ENCODE measurements at places on chromosomes 12 and 14. TPM values are rescaled to one million over a fixed set of nuclear protein-coding genes. Genes with fewer than 3 reads are reported as not detected.
A peak's percentile ranks its signal among the peaks of the same experiment; 100 is the strongest.

GRCh38 chr14:102988054-102988453 is 65.6 kb downstream of the AMN start:
- peaks cover 37% of the 10 kb centered on the region for H3K36me3 ChIP-seq
- no peak overlapping the region for H3K4me3 ChIP-seq
- peak; percentile 17 for DNase-seq

- DNase-seq = no peak
- no peaks in the 10 kb centered on the region for H3K36me3 ChIP-seq
- no peaks in the 10 kb centered on the region for H3K27me3 ChIP-seq
- no peak overlapping the region for H3K27ac ChIP-seq
Measured at GRCh38 chr14:93870377-93870776, 56.8 kb upstream of the FAM181A start.

DNA sequence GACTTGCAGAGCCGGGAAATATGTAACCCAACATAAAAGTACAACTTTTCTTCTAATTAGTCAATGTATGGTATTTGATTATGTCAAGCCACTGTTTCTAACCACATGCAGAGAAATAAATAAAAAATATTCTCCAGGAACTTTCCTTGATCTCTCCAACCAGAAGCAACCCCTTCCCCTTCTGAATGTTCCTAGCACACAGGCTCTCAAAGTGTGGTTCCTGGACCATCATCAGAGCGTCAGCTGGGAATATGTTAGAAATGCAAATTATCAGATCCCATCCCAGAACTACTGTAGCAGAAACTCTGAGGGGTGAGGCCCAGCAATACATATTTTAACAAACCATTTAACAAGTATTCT is 21.0 kb upstream of the ITPR2 start:
- no peaks in the 10 kb centered on the region for H3K36me3 ChIP-seq
- H3K27ac ChIP-seq = no peak overlapping the region
- peaks cover 4% of the 10 kb centered on the region for H3K4me1 ChIP-seq
- no peak for DNase-seq

- no peak overlapping the region for H3K27ac ChIP-seq
- DNase-seq = peak; percentile 69
- H3K36me3 ChIP-seq = no peaks in the 10 kb centered on the region
- H3K4me1 ChIP-seq = no peaks in the 10 kb centered on the region
- no peak overlapping the region for H3K4me3 ChIP-seq
Measured at GRCh38 chr12:46723629-46724419, 102.0 kb downstream of the SLC38A4 start.

DNA sequence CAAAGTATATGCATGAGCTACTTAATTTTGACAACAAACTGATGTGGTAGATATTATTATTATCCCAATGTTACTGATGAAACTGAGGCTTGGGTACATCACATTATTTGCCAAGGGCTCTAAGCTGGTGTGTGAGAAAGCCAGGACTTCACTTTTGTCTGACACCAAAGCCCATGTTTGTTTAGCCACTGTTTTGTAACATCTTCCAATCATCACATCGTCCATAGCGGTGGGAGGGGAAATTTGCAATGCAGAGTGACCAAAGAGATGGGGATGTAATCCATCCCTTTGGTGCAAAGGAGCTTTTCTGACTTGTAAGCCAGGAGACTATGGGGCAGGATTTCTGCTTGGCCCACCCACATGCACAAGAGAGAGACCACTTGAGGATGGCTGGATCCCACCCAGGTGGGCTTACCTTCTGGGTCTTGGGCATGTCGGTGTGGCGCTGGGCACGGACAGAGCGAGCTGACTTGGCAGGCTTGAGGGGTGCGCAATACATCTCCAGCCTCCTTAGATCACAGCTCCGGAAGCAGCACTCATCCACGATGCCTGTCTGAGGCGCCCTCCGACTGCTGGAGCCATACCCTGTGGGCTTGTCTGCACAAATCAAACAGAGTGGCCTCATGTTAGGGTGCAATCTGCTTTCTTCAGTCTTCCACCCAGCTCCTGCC is 61.1 kb downstream of the IGF1 start:
- no peaks in the 10 kb centered on the region for H3K4me1 ChIP-seq
- H3K36me3 ChIP-seq = no peaks in the 10 kb centered on the region
- H3K27ac ChIP-seq = no peak overlapping the region
- no peak overlapping the region for H3K4me3 ChIP-seq

DNA sequence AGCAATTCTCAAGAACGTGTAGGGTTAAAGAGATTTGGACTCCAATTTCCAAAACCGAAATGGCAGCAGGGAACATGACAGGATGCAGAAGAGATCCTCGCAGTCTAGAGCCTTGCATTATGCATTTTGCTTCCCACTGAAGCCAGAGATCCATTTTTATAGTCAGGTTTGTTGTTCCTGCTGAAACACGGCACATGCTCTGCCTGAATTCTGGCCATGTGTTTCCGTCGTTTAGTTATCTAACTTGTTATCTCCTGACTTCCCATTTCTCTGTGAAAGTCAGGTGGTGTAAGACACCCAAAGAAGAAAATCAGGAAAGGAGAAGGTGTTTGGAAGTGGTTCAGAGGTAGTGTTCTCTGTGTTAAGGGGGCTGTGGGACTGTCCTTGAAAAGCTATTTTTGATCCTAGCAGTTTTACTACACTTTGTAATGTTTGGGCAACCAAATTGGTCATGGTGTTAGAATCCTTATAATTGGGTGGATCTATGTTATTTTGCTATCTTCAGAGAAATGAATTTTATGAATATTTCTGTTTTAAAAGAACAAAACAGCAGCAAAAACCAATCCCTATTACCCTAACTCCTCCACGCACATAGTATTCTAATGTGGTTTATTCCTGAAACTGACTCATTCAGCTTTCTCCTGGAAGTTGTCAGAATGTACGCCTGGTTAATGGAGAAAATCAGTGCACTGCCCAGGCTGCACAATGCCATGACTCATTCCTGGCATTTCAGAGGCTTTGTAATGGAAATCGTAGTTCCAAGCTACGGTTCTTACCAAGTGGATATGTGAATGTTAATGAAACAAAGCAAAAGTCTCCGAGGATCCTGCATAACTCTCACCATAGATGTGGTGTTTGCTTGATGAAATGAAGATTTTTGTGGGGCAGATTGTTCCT is 110.1 kb downstream of the SAMD4A start:
- no peaks in the 10 kb centered on the region for H3K36me3 ChIP-seq
- no peaks in the 10 kb centered on the region for H3K27me3 ChIP-seq
- no peaks in the 10 kb centered on the region for H3K4me1 ChIP-seq
- no peak overlapping the region for H3K4me3 ChIP-seq
- DNase-seq = no peak
- H3K27ac ChIP-seq = no peak overlapping the region

DNA sequence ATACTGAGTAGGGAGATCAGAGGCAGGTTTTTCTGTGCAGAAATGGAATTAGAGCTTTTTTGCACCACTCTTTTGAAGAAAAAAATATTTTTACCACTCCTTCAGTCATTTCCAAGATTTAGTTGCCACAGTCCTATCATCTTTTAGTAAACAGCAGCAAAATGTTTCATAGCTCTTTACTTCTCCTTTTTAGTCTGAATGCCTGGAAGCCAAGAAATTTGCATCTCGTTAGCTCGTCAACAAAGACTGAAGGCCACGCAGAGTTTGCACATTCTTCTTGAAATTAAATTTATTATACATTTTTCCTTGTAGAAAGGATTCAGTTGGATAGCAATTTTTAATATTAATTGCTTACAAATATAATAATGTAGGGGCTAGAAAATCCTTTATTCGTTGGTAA is 544.5 kb upstream of the ATP2B1 start:
- H3K36me3 ChIP-seq = no peaks in the 10 kb centered on the region
- peaks cover 18% of the 10 kb centered on the region for H3K4me1 ChIP-seq
- DNase-seq = no peak
- H3K4me3 ChIP-seq = no peak overlapping the region
- H3K27ac ChIP-seq = no peak overlapping the region

GRCh38 chr12:41919526-41920261 is 225.0 kb downstream of the GXYLT1 start:
- no peaks in the 10 kb centered on the region for H3K36me3 ChIP-seq
- H3K27ac ChIP-seq = no peak overlapping the region
- H3K4me1 ChIP-seq = peaks cover 7% of the 10 kb centered on the region
- peak; percentile 42 for DNase-seq

DNA sequence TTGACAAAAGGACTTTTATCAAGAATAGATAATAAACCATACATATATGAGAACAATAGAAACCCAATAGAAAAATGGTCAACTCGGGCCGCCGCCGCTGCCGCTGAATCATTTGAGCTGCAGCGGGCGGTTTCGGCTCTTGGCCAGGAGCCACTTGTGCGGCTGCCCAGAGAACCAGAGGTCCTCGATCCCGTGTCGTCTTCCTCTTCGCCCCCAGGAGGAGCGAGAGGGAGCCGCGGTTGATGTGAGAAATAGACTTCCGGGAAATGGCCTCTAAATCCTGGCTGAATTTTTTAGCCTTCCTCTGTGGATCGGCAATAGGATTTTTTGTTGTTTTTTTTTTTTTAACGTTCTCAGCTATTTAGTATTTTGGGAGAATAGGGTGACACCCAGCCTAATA is 44.8 kb downstream of the CPSF6 start:
- peak; percentile 87 for DNase-seq
- no peaks in the 10 kb centered on the region for H3K4me1 ChIP-seq
- H3K36me3 ChIP-seq = no peaks in the 10 kb centered on the region
- H3K27me3 ChIP-seq = no peaks in the 10 kb centered on the region
- H3K4me3 ChIP-seq = peak overlapping the region; percentile 21

DNA sequence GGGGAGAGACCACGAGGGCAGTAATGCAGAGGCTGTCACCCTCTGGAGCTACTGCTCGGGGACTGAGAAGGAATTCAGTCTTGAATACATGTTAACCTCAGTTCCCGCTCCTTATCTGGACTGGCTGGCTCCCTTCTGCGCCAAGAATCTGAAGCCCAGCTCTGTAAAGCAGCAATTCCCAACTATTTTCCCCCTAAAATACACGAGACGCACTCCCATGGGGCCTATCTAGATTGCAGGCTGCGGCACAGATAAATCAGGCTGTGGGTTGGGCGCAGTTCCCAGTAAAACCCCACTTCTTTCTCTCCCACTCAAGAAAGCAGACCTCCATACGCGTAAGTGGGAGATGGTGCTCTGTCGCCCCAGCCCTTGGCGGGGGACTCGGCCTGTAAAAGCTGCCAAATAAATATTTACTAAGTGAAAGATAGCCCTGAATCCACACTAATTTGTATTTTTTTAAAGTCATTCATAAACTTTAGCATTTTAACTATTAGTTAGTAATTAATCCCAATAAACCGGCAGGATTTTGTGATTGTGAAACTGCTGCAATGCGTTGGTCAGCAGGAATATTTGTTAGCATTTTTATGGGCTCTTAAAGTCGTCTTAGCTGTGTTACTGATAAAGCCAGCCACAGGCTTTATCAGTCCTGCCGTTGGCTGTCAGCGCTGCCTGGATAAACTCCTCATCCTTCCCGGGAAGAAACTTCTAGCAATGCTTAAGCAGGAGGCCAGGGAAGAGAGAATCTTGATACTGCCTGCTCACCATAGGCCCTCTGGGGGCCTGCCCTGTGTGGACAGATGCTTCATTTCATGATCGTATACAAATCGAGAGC is 17.8 kb downstream of the FBXL14 start:
- H3K27ac ChIP-seq = no peak overlapping the region
- peaks cover 9% of the 10 kb centered on the region for H3K4me1 ChIP-seq
- peak; percentile 90 for DNase-seq
- no peak overlapping the region for H3K4me3 ChIP-seq
- no peaks in the 10 kb centered on the region for H3K36me3 ChIP-seq
- no peaks in the 10 kb centered on the region for H3K27me3 ChIP-seq

DNA sequence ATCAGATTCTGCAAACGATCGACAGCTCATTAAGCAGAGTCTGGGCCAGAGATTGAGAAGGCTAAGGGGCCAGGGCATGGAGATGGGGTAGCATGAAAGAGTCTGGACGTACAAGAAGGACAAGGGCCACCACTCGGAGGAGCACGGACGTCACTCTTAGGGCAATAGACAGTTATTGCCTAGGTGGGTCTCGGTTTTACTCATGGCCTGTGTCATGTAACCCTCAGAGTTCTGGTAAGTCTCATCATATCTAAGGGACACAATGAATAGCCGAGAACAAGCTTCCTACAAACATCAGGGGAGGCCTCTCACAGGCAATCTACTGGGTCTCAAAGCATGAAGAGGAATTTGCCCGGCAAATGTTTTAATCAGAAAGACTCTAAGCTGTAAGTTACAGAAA is 30.4 kb upstream of the ITPK1 start:
- no peak for DNase-seq
- no peaks in the 10 kb centered on the region for H3K36me3 ChIP-seq
- H3K27ac ChIP-seq = no peak overlapping the region
- no peaks in the 10 kb centered on the region for H3K27me3 ChIP-seq

GRCh38 chr12:116152268-116152667 is 125.2 kb downstream of the MED13L start:
- no peaks in the 10 kb centered on the region for H3K27me3 ChIP-seq
- H3K27ac ChIP-seq = no peak overlapping the region
- no peak for DNase-seq
- H3K36me3 ChIP-seq = no peaks in the 10 kb centered on the region
- H3K4me1 ChIP-seq = peaks cover 4% of the 10 kb centered on the region

DNA sequence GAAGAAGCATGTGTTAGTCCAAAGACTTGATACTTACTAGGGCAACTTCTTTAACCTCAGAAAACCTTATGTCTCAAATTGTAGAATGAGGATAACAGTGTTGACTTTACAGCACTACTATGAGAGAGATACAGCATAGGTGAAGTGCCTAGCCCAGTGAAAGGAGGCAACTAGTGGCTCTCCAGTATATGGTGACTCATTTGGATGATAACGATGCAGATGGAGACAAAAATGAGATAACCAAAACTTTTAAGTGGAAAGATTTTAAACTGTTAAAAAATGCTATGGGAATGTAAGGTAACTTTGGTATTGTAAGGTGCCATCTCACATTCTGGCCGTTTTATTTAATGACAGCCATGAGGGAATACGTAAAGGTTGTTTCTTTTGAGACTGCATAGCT is 2.7 kb downstream of the PHC1 start:
- no peak for DNase-seq
- H3K27me3 ChIP-seq = no peaks in the 10 kb centered on the region
- peaks cover 11% of the 10 kb centered on the region for H3K36me3 ChIP-seq
- H3K4me1 ChIP-seq = peaks cover 29% of the 10 kb centered on the region
- H3K4me3 ChIP-seq = no peak overlapping the region
- H3K27ac ChIP-seq = no peak overlapping the region

DNA sequence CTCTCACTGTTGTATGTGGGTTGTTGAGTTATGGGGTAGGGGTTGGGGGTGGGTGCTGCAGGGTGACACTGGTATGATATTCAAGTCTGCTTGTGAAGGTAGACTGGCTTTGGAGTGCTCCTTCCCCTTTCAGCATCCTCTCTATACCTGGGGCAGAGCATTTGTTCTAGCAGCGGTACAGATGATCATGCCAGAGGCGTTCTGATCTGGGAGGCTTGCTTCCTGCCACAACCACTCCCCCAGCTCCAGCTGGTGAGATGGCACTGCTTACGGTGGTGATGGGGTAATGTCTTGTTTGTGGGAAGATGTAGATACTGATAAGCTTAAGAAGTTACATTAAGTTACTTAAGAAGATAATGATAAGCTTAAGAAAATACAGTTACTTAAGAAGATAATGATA is 131.8 kb downstream of the ERC1 start:
- H3K27me3 ChIP-seq = no peaks in the 10 kb centered on the region
- peak; percentile 27 for DNase-seq
- H3K4me3 ChIP-seq = no peak overlapping the region
- no peaks in the 10 kb centered on the region for H3K4me1 ChIP-seq
- H3K36me3 ChIP-seq = no peaks in the 10 kb centered on the region

The HOXC4 gene
- total RNA-seq = 0.86 TPM

The RPL10L gene
- total RNA-seq = not detected

The OR6C2 gene
- total RNA-seq = 0.14 TPM

The APOF gene
- not detected for total RNA-seq

The ATP5MC2 gene
- 274 TPM for total RNA-seq

The DAO gene
- total RNA-seq = not detected
